Stomach (tissue), 19 donors: ENCODE measurements at places on chromosomes 1 and 21. TPM values are rescaled to one million over a fixed set of nuclear protein-coding genes. Genes with fewer than 3 reads are reported as not detected.

- H3K4me3 ChIP-seq: peak overlapping the region; percentile 13
- H3K4me1 ChIP-seq: peaks cover 45% of the 10 kb centered on the region
- peaks cover 17% of the 10 kb centered on the region for H3K36me3 ChIP-seq
- peak; percentile 84 for DNase-seq
- peak overlapping the region; percentile 91 for H3K27ac ChIP-seq
Observed at GRCh38 chr1:21261551-21262292, 28.5 kb downstream of the ECE1 start.

Gene ZNF684
- total RNA-seq: 9.5 TPM

- no peak overlapping the region for H3K27ac ChIP-seq
- H3K4me1 ChIP-seq: no peaks in the 10 kb centered on the region
- no peak overlapping the region for H3K4me3 ChIP-seq
- H3K36me3 ChIP-seq: no peaks in the 10 kb centered on the region
- H3K27me3 ChIP-seq: no peaks in the 10 kb centered on the region
Observed at GRCh38 chr21:43281661-43282357, 113.0 kb downstream of the CRYAA start.

DNA sequence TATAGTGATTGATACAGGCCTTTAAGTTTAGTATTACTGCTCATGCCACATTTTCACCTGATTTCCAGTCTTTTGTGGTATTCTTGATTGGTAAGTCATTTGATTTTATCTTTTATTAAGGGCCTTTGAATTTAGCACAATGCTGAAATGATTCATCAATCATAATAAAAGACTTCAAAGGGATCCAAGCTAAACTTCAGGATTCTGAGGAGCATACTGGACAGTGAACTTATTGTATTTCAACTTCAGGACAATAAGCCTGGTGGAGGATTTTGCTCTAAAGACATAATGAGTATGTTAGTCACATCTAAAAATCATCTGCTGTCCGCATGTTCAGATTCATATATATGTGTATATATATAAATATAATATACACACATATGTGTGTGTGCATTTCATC lies 233.3 kb downstream of the SETD4 start:
- H3K27ac ChIP-seq: no peak overlapping the region
- no peak overlapping the region for H3K4me3 ChIP-seq
- H3K36me3 ChIP-seq: no peaks in the 10 kb centered on the region
- H3K4me1 ChIP-seq: no peaks in the 10 kb centered on the region
- no peak for DNase-seq
- peaks cover 18% of the 10 kb centered on the region for H3K27me3 ChIP-seq

DNA sequence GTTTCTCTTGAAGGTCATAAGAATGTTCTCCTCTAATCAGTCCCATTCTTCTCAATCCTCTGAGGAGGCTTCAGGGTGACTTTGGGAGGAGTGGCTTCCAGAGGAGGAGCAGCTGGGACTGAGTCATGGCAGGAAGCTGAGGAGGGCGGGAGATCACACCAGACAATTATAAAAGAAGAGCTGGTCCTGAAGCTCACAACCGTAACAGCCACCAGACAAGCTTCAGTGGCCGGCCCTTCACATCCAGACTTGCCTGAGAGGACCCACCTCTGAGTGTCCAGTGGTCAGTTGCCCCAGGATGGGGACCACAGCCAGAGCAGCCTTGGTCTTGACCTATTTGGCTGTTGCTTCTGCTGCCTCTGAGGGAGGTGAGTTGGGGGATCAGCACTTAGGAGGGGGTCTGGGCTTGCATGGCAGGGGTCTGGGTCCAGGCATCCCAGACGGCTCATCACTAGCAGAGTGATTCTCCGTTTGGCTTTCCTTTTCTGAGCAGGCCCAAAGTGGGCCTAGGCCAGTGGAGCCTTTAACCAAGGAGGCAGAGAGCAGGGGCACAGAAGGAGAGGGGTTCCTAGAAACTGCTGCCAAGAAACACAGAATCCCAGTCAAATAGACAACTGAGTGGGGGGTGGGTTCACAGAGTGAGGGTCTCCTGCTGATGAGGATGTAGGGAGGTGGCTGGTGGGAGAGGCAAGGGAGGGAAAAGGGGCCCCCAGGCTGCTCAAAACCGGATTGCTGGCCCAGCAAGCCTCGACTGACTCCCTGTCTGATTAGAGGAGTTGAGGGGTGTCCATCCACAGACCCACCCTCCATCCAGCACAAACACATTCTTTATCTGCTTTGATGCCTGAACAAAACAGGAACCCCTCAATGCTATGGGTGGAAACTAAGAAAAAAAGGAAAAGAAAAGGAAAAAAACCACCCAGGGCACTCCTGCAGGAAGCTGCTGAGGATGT lies at the start of gene ECM1:
TSS of gene ECM1 (plus strand) at position 198 of the 953 bp plus-strand sequence. CDS start at position 299, 101 bp downstream.
- H3K27me3 ChIP-seq: no peaks in the 10 kb centered on the region
- H3K4me3 ChIP-seq: no peak within 1 kb of the TSS
- peaks cover 9% of the 10 kb centered on the region for H3K4me1 ChIP-seq
- H3K36me3 ChIP-seq: peaks cover 26% of the 10 kb centered on the region
- DNase-seq: peak; percentile 60

DNA sequence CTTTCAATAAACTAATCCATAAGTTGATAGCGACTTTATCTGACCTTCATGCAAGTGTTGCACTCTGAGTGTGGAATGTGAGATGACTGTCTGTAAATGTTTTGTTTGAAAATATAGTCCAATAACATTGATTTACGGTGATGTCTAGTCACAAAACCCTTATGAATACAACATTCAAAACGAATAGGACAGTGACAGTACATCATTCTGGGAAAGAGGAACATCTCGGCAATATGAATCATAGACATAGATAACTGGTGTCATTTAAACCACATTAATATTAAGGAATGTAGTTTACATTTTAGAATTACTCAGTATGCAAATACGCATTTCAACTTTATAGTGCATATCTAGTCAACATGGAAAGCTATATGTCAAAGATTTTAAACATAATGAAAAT lies 1311.6 kb upstream of the ADGRL4 start:
- no peak overlapping the region for H3K4me3 ChIP-seq
- no peaks in the 10 kb centered on the region for H3K27me3 ChIP-seq
- H3K4me1 ChIP-seq: no peaks in the 10 kb centered on the region
- DNase-seq: no peak
- H3K27ac ChIP-seq: no peak overlapping the region
- no peaks in the 10 kb centered on the region for H3K36me3 ChIP-seq

- peaks cover 46% of the 10 kb centered on the region for H3K4me1 ChIP-seq
- no peaks in the 10 kb centered on the region for H3K27me3 ChIP-seq
- no peaks in the 10 kb centered on the region for H3K36me3 ChIP-seq
- peak; percentile 75 for DNase-seq
- no peak overlapping the region for H3K4me3 ChIP-seq
- H3K27ac ChIP-seq: no peak overlapping the region
Observed at GRCh38 chr1:110207831-110208230, 2.3 kb upstream of the KCNC4 start.

GRCh38 chr1:173149887-173150286 lies 57.2 kb downstream of the TNFSF4 start:
- no peaks in the 10 kb centered on the region for H3K27me3 ChIP-seq
- H3K4me3 ChIP-seq: no peak overlapping the region
- H3K4me1 ChIP-seq: no peaks in the 10 kb centered on the region
- no peaks in the 10 kb centered on the region for H3K36me3 ChIP-seq
- no peak for DNase-seq
- H3K27ac ChIP-seq: no peak overlapping the region

Gene SPRR2F
- not detected for total RNA-seq

DNA sequence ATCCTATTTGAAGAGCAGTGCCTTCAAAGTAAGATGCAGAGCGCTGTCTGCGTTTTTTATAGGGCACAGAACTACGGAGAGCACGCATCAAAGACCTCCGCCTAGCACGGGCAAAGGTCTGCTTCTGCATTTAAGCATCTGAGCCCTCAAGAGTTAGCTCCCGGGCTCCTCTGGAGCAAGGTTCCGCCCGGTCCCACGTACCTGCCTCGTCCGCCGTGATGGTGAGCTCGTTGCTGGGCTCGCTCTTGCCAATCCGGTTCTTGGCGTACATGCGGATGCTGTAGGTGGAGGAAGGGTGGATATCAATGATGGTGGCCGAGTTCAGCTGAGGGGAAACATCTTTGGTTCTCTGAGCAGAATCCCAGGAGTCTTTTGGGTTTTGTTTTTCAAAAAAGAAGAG lies 311.5 kb downstream of the PCP4 start:
- DNase-seq: no peak
- no peak overlapping the region for H3K4me3 ChIP-seq
- no peaks in the 10 kb centered on the region for H3K27me3 ChIP-seq
- H3K4me1 ChIP-seq: no peaks in the 10 kb centered on the region

- no peaks in the 10 kb centered on the region for H3K36me3 ChIP-seq
- H3K27ac ChIP-seq: no peak overlapping the region
- DNase-seq: no peak
- peaks cover 16% of the 10 kb centered on the region for H3K4me1 ChIP-seq
- peaks cover 11% of the 10 kb centered on the region for H3K27me3 ChIP-seq
- H3K4me3 ChIP-seq: no peak overlapping the region
Observed at GRCh38 chr1:107145637-107146036, 4.8 kb downstream of the NTNG1 start.

GRCh38 chr21:33286600-33287456 lies 20.7 kb downstream of the IL10RB start:
- peak overlapping the region; percentile 71 for H3K27ac ChIP-seq
- no peak overlapping the region for H3K4me3 ChIP-seq
- peak; percentile 73 for DNase-seq
- peaks cover 25% of the 10 kb centered on the region for H3K4me1 ChIP-seq

GRCh38 chr1:206839857-206840256 lies 25.6 kb upstream of the IL20 start:
- no peak overlapping the region for H3K4me3 ChIP-seq
- DNase-seq: no peak
- H3K36me3 ChIP-seq: no peaks in the 10 kb centered on the region
- H3K27me3 ChIP-seq: no peaks in the 10 kb centered on the region

- no peaks in the 10 kb centered on the region for H3K36me3 ChIP-seq
- H3K27ac ChIP-seq: no peak overlapping the region
- H3K27me3 ChIP-seq: no peaks in the 10 kb centered on the region
- peaks cover 6% of the 10 kb centered on the region for H3K4me1 ChIP-seq
- peak; percentile 65 for DNase-seq
Observed at GRCh38 chr1:200154069-200154767, 126.7 kb downstream of the NR5A2 start.

DNA sequence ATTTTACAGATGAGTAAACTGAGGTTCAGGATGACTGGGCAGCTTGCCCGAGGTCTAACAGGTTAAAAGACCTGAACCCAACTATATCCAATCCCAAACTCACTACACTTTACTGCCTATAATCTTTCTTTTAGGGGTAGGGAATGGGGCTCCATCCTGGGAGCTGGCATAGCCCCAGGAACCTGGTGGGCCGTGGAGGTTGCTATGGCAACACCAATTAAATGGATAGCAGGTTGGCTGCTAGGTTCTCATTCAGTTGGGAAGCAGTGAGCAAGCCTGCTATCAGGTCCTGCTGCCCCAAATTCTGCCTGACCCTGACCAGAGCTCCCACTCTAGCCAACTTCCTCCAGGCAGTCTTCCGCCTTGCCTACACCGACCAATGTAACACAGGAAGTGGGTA lies 40.9 kb downstream of the LRP8 start:
- no peaks in the 10 kb centered on the region for H3K27me3 ChIP-seq
- H3K36me3 ChIP-seq: no peaks in the 10 kb centered on the region
- H3K4me1 ChIP-seq: no peaks in the 10 kb centered on the region
- H3K27ac ChIP-seq: no peak overlapping the region
- no peak for DNase-seq

Gene S100A16
- total RNA-seq: 9.9 TPM

DNA sequence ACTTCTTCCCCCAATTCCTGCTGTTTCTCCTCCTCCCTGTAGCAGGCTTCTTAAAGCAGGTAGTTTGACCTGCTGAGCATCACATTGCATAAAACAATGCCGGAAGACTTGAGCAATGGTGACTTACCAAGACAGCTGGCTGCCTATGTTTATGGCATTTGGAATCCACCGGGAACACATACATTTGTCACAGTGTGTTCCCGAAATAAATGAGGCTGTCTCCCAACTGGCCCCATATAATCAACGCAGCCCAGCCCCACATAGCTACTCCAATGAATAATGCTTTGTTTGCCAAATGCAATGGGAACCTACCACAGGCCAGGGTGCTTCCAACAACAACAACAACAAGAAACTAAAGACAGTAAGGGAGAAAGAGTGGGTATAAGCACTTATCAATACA lies 186.1 kb upstream of the MAP1LC3C start:
- H3K27me3 ChIP-seq: no peaks in the 10 kb centered on the region
- H3K4me3 ChIP-seq: no peak overlapping the region
- no peaks in the 10 kb centered on the region for H3K4me1 ChIP-seq
- no peak for DNase-seq

DNA sequence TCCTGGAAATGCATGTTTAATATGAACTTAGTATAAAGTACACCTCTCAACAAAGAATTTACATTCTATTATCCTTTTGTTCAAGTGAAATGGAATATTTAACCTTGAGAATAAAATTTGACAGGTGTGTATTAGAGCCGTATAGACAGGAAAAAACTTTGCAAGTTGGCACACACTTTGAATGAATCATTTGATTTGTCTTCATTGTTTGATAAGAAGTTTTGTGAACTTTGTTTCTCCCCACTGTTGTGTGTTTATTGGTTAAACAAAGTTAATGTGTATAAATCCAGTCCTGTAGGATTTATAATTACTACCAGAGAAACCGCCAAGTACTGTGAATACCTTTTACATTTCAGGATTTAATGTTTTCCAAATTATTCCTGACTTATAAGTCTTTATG lies 2.0 kb downstream of the SYDE2 start:
- no peaks in the 10 kb centered on the region for H3K27me3 ChIP-seq
- H3K27ac ChIP-seq: no peak overlapping the region
- H3K36me3 ChIP-seq: no peaks in the 10 kb centered on the region
- H3K4me1 ChIP-seq: peaks cover 6% of the 10 kb centered on the region
